ENCODE measurements at places on chromosomes 1 and 21.

DNA sequence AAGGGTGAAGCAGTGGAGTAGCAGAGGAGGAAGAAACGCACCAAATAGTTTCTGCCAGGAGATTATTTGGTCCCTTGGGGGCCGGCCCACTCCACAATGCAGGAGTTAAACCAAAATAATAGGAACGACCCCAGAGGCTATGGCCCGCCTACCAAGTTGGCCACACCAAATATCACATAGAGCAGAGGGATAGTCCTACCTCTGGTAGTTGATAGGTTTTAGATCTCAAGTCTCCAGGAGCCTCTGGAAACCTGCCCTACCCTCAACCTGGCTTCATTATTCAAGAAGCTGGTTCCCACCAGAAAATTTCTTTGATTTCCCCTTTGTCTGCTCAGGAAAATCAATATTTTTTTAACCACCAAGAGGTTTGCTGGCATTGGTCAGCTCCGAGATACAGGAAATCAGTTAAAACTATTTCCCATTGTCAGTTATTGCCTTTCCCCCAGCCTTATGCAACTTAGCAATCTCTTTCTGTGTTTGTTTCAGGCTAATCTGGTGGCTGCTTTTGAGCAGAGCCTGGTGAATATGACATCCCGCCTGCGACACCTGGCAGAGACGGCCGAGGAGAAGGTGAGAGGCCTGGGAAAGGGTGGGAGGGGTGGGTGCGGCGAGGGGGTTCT is 35.5 kb upstream of the IPO9 start:
- no peak for DNase-seq

DNA sequence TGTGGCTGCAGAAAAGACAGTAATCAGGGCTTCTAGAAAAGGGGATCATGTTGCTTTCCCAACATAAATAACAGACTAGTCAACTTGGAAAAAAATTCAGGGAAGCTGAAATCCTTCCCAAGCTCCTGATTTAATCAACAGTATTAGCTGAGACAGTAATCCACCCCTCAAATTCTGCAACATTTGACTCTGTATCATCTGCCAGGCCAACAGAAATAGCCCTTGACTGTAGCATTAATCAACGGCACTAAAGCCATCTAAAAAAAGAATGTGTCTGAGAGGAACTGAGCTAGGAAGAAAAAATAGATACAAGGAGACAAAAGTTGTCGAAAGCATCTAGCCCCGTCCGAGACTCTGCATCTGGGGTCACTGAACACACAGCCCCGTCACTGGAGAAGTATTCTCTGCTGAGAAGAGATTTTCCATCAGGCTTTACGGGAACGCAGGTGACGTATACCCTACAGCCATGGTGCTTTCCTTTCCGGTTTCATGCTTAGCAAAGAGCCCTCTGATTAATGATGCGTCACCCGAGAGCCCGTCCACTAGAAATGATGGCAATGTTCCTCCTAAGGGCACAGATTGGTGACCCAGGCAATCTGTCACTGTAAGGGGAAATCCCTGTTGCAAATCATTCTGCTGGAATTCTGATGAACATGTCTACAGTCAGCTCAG is 42.1 kb upstream of the TP53BP2 start:
- DNase-seq, result no peak

DNA sequence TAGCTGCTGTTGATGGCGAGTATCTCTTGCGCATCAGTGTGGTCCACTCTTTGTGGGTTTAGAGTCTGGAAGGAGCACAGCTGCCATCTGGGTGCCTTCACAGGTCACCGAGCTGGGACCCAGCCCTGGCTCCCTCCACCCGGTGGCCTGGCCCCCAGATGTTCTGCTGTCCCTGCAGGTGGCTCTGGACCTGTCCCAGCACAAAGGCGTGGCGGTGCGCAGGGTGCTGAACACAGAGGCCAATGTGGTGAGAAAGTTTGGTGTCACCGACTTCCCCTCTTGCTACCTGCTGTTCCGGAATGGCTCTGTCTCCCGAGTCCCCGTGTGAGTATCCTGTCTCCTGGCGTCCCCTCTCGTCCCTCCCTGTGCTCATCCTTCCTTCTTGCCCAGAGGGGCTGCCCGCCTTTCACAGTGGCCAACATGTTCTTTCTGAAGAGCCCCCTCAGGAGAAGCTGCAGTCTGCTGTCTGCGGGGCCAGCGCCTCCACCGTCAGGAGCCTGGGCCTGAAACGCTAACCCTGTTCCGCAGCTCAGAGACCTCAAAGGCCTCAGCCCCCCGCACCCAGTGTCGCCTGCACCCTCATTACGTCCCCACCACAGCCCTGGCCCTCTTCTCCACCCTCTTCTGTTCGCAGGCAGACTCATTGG is 27.4 kb downstream of the QSOX1 start:
- no peak for DNase-seq

- DNase-seq, result no peak
These were observed at the start of gene PTGFRN for GRCh38 chr1:116909512-116910378. Gene PTGFRN (plus strand): TSS chr1:116909916. CDS start chr1:116910204, 288 bp downstream.

GRCh38 chr1:155038602-155039307 is 5.1 kb downstream of the DCST1 start:
- no peak for DNase-seq

- DNase-seq, result no peak
These were observed 16.4 kb downstream of the RPS6KA1 start for GRCh38 chr1:26545969-26546323.

- no peak for DNase-seq
These were observed 105.0 kb downstream of the FNBP1L start for GRCh38 chr1:93552741-93553455.

DNA sequence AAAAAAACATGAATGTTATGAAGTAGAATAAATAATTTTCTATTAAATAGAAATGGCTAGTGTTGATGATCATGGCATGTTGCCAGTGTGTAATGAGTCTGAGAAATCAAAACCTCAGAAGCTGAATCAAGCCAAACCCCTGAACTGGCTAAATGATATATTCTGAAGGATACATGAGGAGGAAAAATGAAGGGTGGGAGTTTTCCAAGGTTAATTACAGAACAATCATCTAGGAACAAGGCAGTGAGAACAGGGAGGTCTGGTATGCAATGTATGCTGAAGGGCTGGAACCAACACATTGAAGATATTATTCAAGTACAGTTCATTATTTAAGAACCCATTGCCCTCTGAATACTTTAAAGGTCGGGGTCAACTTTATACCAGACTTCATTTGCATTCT is 309.1 kb upstream of the NRIP1 start:
- DNase-seq, result no peak

- DNase-seq, result no peak
These were observed 102.7 kb downstream of the TENT5C start for GRCh38 chr1:117708323-117709248.

- no peak for DNase-seq
These were observed 72.3 kb downstream of the GALNT2 start for GRCh38 chr1:230139315-230139714.

GRCh38 chr21:32772281-32773047 is 909 bp upstream of the PAXBP1 start:
- DNase-seq, result no peak

DNA sequence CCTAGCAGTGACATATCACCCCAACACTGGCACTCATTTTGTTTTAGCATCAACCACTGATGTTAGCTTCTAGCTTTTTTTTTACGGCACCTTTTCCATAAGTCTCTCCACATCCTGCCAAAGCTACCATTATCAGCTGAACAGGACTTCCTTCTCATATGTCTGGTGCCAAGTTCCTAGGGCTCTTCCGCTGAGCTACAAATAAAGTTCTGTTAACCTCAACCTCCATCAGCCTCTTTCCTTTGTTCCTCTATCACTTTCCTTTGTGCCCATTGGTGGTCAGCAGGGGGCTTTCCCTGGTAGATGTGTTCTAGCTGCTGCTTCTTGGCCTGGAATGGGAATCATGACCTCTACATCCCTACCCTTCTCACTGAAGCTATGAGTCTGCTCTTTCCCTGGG is 163.8 kb downstream of the FAF1 start:
- DNase-seq, result no peak

DNA sequence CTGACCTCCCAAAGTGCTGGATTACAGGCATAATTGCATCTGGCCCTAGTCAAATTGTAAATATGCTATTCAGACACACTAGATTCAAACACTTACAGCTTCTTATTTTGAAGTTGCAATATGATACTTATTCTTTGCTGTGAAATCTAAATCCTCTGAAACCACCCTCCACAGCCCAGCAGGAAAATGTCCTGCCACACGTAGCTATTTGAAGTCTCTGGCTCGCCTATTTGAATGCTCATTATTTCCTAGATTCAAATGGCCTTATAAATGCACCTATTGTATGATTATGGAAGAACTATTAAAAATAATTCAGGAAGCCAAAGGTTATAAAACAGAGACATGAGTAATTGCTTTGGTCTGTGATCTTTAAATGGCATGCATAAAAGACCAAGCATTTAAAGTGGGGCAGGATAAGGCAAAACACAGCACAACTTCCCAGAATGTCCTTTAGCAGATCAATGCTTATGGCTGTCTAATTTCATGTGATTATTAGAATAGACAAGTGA is 26.6 kb upstream of the FBXO28 start:
- DNase-seq, result no peak

DNA sequence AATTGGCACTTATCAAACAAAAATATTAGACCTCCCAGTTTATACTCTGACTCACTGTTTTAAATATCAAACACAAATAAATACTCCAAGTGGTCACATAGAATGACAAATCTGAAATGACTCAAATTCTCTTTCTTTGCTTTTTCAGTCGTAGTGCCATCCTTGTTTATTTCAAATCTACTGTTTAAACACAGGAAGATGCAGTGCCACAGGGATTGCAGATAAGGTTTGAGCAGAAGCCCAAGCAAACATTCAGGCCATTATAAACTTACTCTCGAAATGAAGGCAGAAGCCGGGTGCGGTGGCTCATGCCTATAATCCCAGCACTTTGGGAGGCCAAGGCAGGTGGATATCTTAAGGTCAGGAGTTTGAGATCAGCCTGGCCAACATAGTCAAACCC is 255.4 kb upstream of the PLXNA2 start:
- no peak for DNase-seq

DNA sequence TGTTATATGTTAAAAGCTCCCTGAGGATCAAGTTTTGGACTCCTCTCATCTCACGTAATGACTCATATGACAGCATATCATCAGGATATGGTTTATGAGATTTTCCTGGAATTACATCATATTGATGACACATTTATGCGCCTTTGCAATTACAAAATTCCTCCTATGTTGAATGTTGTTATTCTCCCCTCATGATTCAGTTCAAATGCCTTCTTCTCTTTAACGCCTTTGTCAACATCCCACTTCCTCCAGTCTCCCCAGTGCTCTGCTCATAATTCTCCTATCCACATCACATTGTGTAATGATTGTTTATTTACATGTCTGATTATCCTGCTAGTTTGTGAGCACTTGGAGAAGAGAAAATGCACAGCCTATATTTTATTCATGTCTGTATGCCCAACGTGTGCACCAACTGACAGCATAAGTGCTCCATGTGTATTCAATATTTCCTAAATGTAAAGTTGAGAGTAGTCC is 80.9 kb upstream of the BACH1 start:
- no peak for DNase-seq

- no peak for DNase-seq
These were observed 81.1 kb downstream of the SIK1 start for GRCh38 chr21:43345746-43346409.

GRCh38 chr1:234083460-234083859 is 179.0 kb downstream of the SLC35F3 start:
- DNase-seq, result no peak

GRCh38 chr1:45051005-45051772 is 39.1 kb downstream of the UROD start:
- no peak for DNase-seq

- DNase-seq, result no peak
These were observed 1218.4 kb upstream of the PRMT6 start for GRCh38 chr1:105838071-105838470.

DNA sequence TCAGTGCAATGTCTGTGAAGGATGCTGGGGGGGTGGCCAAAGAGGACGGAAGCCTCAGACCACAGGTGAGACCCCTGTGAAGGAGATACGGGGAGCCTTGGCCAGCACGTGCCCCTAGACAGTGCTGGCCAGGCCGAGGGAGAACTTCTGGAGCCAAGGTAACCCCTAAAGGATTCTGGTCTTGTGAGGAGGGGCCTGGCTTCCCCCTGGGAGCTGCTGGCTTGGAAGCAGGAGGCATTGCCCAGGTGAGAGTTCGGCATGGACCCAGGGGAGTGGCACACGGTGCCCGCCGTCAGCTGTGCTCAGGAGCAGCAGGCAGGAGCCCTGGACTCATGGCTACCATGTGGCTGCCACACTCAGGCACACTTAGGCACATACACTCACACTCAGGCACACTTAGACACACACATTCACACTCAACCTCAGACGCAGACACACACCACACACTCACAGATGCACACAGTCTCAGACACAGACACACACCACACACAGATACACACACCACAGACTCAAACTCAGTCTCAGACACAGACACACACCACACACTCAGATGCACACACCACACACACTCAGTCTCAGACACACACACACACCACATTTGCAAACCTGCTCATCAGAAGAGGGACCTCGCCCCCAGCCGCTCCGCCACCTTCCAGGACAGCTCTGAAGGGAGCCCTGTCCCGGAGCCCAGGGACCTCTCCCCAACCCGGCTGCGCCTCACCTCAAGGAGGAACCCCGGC is 1.1 kb upstream of the COL6A2 start:
- no peak for DNase-seq

DNA sequence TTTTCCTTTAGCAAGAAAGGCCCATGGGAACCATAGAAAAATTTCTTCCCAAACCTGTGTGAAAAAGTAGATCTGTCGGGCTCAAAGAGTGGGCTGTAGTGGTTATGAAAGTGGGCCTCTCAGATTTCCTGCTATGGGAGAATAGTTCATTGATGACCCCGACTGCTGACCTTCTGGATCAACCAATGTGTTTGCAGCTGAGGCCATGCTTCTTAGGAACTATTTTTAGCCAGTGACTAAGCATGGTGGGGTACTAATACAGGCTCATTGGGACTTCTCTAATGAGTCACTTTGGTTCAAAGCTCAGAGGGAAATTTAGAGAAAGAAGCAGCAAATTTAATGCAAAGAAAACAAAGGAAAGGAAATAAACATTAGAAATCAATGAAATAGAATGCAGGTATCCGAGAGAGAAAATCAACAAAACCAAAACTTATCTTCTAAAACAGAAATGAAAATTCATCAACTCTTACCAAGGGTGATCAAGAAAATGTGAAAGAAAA is 12.6 kb upstream of the PSMA5 start:
- DNase-seq, result no peak

- DNase-seq, result no peak
These were observed 96.6 kb upstream of the TNR start for GRCh38 chr1:175839779-175840669.

GRCh38 chr1:204683284-204684205 is 2.0 kb downstream of the LRRN2 start:
- DNase-seq, result no peak

- no peak for DNase-seq
These were observed 355.7 kb upstream of the POU3F1 start for GRCh38 chr1:38402230-38402815.

DNA sequence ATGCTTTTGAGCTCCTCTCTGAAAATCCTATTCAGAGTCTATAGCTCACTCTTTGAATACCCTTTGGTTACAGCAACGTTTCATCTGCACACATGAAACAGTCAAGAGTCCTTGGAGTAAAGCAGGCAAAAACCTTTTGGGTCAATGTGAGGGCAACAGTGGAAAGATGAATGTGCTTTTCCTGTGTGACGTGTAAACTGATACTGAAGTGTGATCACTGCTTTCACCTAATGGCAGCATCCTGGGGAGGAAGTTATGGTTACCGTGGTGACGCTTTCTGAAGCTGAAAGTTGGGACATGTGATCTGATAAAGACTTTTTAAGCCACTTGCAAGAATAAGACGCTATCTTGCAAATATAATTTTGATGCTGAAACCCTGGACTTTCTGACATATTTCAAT is 160.0 kb downstream of the SEC16B start:
- DNase-seq, result no peak

Data from anterior cingulate cortex (tissue), 58 donors.